Astrocyte of the spinal cord (primary cell): ENCODE measurements at places on chromosomes 3 and 15.
A peak's percentile ranks its signal among the peaks of the same experiment; 100 is the strongest.

- no peak for DNase-seq
These were observed 19.8 kb downstream of the TNFAIP8L3 start for GRCh38 chr15:51074926-51075325.

- peak; percentile 74 for DNase-seq
These were observed 278.9 kb downstream of the OCA2 start for GRCh38 chr15:27820232-27820631.

- no peak for DNase-seq
These were observed 6.5 kb upstream of the USP3 start for GRCh38 chr15:63497642-63498467.

- no peak for DNase-seq
These were observed 887 bp downstream of the OXTR start for GRCh38 chr3:8768364-8769087.

DNA sequence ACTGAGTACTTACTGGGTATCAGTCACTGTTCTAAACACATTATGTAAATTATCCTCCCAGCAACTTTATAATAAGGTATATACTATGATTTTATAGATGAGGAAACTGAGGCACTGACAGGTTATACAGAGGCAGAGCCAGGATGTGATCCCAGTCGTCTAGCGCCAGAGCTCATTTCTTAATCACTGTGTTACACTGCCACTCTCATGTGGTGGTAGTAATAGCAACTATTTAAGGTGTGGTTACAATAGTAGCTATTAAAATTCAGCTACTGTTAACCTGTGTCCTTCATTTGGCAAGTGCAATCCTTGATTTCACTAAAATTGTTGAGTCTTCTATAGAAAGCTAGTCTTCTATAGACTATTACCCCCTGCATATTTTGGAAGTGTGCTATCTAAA lies 43.1 kb upstream of the TRPC1 start:
- DNase-seq, result no peak

- peak; percentile 70 for DNase-seq
These were observed 199.6 kb downstream of the FMN1 start for GRCh38 chr15:32994810-32995424.

GRCh38 chr3:77468626-77469020 lies 428.7 kb downstream of the ROBO2 start:
- DNase-seq, result no peak

DNA sequence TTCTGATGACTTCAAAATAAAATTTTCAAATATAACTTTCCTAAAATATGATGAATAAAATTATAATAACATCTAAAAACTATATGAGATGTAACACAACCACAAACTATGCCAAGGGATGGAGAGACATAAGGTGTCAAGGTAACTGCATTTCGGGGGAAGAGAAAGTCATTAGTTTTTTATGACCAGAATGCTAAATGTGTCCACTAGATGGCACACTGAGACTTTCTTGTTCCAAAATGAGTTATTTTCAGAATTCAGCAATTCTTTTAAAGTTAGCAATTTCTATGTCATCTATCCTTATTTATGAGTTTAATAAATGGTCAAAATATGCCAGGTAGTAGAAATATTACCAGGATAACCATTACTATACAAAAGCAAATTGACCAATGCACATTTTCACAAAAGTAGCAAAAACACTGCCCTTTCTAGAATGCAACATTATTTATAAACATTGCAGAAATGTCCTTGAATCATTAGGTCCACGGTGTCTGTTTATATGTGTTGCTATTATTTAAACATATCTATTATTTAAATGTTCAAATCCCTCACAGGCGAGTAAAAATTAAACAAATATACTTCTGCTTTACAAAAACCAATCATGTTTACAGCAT lies 374.2 kb downstream of the PLCL2 start:
- DNase-seq, result peak; percentile 45

DNA sequence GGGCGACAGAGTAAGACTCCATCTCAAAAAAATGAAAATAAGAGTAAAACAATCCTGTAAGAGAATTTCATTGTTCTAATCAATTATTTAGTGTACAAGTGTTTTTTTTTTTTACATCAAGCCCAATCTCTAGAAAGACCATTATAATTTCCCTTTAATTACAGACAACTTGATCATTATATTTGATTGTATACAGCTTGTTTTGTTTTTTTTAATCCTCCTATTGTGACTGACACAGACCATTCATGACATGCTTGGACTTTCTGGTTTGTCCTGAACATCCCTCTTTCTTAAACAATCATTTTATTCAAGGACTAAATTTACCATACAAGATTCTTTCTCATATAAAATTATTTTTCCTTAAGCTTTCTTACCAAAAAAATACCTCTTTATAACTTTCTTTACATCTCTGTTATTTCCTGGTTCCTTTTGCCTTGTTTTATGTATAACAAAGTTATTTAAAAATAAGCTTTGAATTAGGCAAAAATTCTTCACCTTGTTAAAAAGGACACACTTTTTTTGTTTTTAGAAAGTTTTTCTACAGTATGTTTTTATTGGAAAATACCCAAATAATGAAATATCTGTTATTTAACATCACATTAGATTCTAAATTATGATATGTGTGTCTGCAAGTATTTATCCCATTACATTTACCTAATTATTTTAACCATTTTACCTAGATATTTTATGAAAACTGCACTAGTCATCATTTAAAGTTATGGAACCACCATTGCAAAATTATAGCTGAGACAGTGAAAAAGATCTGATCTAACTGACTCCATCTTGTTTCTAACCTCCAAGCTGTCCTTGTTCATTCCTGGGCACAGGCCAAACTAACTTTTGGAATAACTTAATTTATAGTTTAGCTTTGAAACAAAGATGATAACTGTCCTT lies 26.1 kb upstream of the GFM1 start:
- DNase-seq, result no peak

- no peak for DNase-seq
These were observed 54.9 kb upstream of the CCR2 start for GRCh38 chr3:46298871-46299607.

- DNase-seq, result no peak
These were observed 33.6 kb downstream of the PLSCR4 start for GRCh38 chr3:146217324-146217723.

DNA sequence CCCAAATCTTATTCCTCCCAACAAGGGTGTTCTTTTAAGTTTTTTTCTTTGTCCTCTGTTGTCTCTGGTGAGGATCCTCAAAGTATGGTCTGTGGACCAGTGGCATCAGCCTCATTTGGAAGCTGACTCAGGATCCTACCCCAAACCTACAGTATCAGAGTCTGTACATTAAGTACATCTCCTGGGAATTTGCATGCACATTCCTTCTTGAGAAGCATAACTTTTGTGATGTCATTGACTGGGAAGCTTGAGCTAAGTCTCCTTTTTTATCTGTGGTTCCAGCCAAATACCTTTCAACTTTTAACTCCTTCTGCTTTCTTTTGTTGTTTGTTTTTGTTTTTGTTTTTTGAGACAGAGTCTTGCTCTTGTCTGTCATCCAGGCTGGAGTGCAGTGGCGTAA lies 40.5 kb downstream of the ARMC8 start:
- peak; percentile 70 for DNase-seq

GRCh38 chr3:12871404-12871983 lies 30.1 kb upstream of the RPL32 start:
- no peak for DNase-seq

DNA sequence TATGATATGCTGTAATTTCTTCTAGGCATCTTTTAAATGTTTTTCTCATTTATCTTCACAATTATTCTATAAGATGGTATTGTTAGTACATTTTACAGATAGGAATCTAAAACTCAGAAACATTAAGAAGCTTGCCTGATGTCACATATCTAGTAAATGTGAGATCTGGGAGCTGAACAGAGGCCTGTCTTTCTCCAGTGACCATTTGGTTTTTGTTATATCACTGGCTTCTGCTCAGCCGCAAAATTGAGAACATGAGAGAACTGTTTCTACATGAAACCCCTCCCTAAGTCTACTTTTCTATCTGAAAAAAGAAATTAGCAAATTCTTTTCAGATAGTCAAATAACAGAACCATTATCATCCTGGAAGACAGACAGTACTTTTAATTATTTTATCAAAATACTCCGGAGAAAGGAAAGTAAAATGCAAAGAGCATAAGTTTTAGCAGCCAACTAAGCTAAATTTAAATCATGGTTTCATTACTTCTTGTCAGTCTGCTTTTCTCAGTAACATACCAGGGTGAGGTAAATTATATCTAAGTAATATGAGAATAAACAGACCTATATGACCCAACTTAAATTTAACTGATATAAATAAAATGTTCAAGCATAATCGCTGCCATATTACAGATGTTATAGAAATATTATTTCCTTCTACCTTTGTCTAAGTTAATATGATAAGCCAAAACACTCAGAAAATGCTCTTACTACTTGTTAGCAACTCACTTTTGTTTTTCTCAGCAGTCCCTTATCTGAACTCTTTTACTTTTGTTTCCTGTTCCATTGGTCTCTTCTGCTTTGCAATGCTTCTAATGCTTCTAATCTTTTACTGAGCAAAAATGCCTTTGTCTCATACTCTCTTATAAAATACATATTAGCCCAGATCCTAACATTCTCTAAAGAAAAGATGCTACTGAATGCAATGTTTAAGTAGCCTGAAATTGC lies 68.0 kb upstream of the MBNL1 start:
- DNase-seq, result no peak

DNA sequence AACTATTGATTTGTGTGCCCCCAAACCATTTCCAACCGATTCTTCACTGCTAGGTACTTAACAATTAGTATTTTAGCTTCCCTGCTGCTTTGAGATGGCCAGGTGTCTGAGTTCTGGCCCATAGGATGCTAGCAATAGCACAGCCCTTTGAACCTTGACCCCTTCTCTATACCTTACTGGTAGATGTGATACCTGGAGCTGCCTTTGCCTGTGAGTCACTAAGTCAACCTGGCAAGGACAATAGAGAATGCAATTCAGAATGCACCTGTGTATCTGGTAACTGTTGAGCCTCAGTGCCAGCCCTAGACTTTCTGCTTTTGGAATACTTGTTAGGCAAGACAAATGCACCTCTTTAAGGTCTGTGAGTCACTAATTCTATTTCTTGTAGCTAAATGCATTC lies 467.4 kb downstream of the GRM7 start:
- DNase-seq, result no peak

- DNase-seq, result no peak
These were observed 131.9 kb downstream of the B3GALNT1 start for GRCh38 chr3:160973067-160973809.

DNA sequence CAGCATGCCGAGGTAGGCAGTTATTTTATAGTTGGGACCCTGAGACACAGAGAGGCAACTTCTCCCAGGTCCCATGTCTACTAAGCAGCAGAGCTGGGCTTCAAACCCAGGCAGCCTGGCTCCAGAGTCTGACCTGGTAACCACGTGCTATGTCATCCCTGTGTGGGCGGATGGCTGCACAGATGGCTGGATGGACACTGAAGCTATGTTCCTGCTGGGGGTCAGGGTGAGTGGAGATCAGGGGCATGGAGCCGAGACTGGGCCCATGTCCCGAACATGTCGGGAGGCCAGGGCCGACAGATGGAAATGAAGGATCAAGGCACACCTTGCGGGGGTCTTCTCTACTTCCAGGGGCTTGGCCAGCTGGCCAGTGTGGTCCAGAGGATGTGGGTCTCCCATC lies 9.3 kb upstream of the FBLN2 start:
- no peak for DNase-seq

DNA sequence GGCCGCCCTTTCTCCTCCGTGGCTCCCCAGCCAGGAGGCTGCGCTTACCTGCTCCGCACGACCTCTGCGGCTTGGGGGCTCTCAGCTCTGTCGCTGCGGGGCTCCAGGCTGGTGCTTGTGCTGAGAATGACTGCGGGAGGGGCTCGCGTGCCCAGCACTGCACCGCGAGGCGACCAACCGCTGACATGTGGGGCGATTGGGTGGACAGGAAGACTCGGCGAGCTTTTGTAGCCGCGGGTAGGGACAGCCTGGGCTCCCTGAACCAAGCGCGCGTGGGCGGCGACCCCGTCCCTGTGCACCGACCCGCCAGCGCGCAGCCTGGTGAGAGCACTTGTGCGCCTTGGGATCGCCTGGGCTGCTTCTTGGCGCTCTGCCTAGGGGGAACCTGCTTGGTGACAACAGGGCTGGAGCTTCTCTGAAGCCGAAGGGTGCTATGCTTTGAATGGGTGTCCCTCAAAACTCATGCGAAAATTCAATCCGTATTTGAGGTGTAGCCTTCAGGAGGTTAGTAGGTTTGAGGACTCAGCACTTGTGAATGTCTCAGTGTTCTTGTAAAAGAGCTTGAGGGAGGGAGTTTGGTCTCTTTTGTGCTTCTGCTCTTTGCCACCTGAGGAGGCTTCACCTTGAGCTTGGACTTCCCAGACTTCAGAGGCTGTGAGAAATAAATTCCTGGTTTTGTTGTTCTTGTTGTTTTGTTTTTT lies 50.4 kb downstream of the IL12A start:
- no peak for DNase-seq

DNA sequence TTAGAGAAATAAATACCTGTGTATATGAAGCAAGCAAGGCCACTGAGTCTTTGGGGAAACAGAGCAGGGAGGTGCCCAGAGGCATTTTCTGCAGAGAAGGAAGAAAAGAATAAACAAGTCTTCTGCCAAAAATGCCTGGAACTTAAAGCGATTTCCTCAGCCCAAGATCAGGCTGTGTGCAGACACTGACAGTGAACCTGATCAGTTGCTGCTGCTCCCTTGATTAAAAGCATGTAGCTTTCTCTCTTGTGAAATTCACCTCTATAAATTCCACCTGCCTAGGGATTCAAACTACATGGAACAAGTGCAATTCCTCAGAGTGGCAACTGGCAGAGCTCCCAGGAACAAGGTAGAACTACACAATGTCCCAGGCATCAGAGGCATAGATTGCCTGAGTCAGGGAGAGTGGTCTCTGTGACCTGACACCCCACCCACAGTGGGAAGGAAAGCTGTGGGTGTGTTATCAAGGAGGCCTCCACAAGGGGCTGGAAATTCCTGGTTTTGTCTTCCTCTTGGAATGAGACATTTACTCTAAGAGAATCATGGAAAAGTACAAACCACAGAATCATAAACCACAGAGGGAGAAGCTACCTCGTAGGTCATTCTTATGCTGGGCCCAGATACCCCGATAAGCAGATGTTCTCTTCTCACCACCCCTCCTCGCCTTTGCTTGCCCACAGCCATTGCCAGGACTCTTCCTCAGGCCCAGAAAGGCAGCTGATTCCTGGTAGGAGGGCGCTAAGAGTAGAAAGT lies 1.8 kb upstream of the ZBTB38 start:
- DNase-seq, result peak; percentile 95

GRCh38 chr15:73078722-73079121 lies 26.5 kb downstream of the NEO1 start:
- peak; percentile 85 for DNase-seq
